Activated CD8-positive, alpha-beta T cell treated with anti-CD3 and anti-CD28 coated beads, Interleukin-2, amount 10 ng/mL, durations not matched to agents 7 days and 5 days (primary cell): ENCODE measurements at places on chromosomes 5 and 9.

DNA sequence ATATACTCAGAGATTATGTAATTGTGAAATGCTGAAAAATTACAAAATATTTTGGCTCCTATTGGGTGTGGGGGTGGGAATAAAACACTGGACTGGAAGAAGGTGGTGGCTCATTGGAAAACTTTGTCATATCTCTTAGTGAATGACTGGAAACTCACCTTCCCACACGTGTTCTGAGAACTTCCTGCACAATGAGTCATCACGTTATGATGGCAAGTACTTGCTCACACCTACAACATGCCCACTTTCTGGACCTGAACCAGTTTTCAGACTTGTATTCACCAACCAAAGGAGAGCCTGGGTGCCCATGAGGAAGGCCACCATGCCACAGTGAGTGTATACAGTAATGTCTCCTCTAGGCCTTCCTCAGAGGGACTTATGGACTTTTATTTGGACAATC lies 294.8 kb downstream of the ASTN2 start:
- no peaks in the 10 kb centered on the region for H3K27me3 ChIP-seq
- H3K4me1 ChIP-seq: no peaks in the 10 kb centered on the region
- no peaks in the 10 kb centered on the region for H3K36me3 ChIP-seq
- no peak overlapping the region for H3K27ac ChIP-seq

- no peak overlapping the region for H3K4me3 ChIP-seq
- no peak for DNase-seq
- H3K27me3 ChIP-seq: peaks cover 8% of the 10 kb centered on the region
- H3K36me3 ChIP-seq: no peaks in the 10 kb centered on the region
- H3K27ac ChIP-seq: no peak overlapping the region
These were observed 115.0 kb upstream of the HAND1 start for GRCh38 chr5:154593071-154593470.

- H3K4me1 ChIP-seq: peaks cover 12% of the 10 kb centered on the region
- no peak overlapping the region for H3K4me3 ChIP-seq
- H3K36me3 ChIP-seq: no peaks in the 10 kb centered on the region
These were observed 36.2 kb downstream of the SH3PXD2B start for GRCh38 chr5:172417983-172418630.

DNA sequence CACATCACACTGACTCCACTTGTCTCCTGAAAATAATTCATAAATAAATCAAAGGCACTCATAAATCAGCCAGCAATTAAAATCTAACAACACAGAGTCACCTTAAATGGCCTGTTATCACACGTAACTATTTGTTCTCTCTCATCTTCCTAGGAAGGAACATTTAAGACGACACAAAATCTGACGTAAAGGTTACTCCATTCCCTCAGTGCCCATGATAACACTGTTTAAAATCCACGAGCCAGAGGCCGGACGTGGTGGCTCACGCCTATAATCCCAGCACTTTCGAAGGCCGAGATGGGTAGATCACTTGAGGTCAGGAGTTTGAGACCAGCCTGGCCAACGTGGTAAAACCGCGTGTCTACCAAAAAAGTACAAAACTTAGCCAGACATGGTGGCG lies 56.4 kb downstream of the MYO10 start:
- H3K4me1 ChIP-seq: no peaks in the 10 kb centered on the region
- no peaks in the 10 kb centered on the region for H3K36me3 ChIP-seq
- no peak overlapping the region for H3K4me3 ChIP-seq
- H3K27me3 ChIP-seq: peaks cover 2% of the 10 kb centered on the region
- no peak for DNase-seq

GRCh38 chr5:83095957-83096539 lies 18.7 kb downstream of the XRCC4 start:
- H3K4me3 ChIP-seq: no peak overlapping the region
- H3K27me3 ChIP-seq: no peaks in the 10 kb centered on the region
- peaks cover 31% of the 10 kb centered on the region for H3K36me3 ChIP-seq

DNA sequence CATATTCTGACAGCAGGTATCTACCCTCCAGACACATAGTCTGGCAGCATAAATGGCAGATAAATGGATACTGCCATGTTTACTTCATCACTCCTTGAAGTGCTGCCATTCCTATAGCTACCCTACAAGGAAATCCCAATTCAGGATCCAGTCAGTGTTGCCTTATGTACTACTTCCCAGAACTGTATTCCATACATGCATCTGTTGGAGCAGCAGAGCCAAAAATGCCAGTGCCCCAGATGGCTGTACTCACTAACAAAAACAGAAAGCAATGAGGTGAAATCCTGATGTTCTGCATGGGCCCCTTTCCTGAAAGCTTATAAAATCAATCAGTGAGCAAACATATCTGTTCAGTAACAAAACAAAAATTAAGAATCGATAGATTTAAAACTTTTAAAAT lies 490.0 kb upstream of the COX7C start:
- no peak overlapping the region for H3K27ac ChIP-seq
- H3K4me1 ChIP-seq: no peaks in the 10 kb centered on the region
- DNase-seq: no peak
- no peak overlapping the region for H3K4me3 ChIP-seq
- H3K36me3 ChIP-seq: no peaks in the 10 kb centered on the region

DNA sequence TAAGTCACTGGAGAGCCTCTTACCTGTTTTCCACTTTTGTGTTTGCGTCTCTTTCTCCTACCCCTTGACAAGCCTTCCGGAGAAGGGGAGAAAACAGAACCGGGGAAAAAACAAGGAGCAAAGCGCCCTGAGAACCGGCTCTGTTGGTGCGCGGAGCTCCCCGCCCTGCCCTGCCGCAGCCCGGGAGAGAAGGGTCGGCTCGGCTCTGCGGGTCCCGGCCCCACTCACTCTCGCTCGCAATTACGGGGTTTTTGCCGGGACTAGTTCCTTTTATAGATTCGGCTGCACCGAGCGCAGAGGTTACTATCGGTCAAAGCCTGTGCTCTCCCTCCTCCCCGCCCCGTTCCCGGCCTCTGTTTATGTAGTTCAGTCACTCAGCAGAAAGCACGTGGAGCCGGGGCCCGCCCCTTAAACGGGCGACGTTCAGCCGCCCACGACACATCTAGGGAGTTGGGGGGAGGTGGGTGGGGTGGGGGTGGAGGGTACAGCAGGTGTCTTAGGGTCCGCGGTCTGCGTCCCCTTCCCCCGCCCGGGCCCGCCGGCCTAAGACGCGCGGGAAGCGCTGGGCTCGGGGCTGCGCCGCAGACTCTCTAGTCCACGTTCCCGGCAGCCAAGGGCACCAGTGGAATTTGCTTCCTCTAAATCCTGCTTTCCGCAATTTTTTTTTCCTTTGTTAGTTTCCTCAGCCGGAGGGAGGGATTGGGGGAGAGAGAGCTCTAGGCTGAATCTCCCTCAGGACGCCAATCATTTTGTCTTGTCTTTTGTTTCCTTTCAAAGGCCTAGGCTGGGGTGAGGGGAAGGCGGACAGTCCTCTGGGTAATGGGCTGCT lies at the start of gene ABCA1:
TSS of gene ABCA1 (minus strand) at position 244 of the 829 bp plus-strand sequence. CDS start 24,476 bp downstream, outside the sequence.
- no peak within 1 kb of the TSS for H3K27ac ChIP-seq
- DNase-seq: peak; percentile 75
- peaks cover 20% of the 10 kb centered on the region for H3K4me1 ChIP-seq

DNA sequence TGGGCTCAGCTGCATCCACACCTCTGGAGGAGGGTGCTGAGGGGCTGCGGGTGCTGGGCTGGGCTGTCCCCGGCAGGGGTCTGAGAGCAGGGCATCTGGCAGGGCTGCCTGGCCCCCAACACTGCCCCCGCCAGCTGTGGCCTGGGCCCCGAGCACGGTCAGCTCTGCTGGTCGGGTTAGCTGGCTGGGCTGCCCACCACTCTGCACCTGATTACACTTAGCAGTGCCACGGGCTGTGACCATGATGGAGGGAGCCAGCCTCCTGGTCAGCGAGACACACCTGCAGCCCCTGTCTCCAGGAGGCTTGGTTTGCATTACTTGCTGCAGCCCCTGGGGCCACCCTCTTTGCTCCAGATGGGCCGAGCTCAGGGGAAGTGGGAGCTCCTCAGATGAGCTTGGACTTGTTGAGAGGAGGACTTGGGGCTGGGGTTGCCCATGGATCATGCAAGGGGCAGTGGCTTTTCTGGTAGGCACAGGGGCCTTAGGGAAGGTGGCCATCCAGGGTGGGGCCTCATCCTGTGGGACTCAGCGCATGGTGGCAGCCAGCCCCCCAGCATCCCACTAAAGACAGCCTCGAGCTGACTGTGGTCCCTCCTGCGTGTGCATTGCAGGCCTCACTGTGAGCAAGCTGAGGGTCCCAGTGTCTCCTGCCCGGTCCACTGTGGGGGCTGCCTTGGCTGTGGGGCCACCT lies 132.0 kb upstream of the FAM120A start:
- no peak overlapping the region for H3K4me3 ChIP-seq
- H3K4me1 ChIP-seq: peaks cover 9% of the 10 kb centered on the region
- no peak overlapping the region for H3K27ac ChIP-seq
- H3K27me3 ChIP-seq: peaks cover 27% of the 10 kb centered on the region
- H3K36me3 ChIP-seq: no peaks in the 10 kb centered on the region
- no peak for DNase-seq

- H3K27me3 ChIP-seq: peaks cover 15% of the 10 kb centered on the region
- no peak overlapping the region for H3K27ac ChIP-seq
- no peaks in the 10 kb centered on the region for H3K36me3 ChIP-seq
- no peaks in the 10 kb centered on the region for H3K4me1 ChIP-seq
These were observed 19.8 kb upstream of the PIP5K1B start for GRCh38 chr9:68685213-68685612.

GRCh38 chr9:134240361-134240760 lies 76.0 kb upstream of the RNU6ATAC start:
- DNase-seq: no peak
- H3K4me3 ChIP-seq: no peak overlapping the region
- no peak overlapping the region for H3K27ac ChIP-seq
- peaks cover 10% of the 10 kb centered on the region for H3K27me3 ChIP-seq

DNA sequence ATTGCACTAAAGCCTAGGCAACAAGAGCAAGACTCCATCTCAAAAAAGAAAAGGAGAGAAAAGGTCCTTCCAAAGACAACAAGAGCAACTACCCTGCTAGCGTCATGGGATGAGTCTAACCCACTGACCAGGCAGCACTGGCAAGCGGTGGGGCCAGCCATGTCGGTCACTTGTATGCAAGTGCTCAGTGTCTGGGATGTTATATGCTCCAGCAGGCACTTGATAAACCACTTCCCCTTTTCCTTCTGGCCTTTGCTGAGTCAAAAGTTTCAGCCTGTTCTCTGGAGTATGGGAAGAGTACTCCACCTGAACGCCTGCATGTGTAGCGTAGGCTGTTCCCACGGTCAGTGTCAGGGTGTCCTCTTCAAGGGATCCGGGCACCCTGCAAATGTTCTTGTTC lies 9.2 kb upstream of the MXD3 start:
- no peak overlapping the region for H3K4me3 ChIP-seq
- H3K36me3 ChIP-seq: peaks cover 32% of the 10 kb centered on the region
- H3K4me1 ChIP-seq: peaks cover 40% of the 10 kb centered on the region
- no peaks in the 10 kb centered on the region for H3K27me3 ChIP-seq
- no peak overlapping the region for H3K27ac ChIP-seq

- peaks cover 34% of the 10 kb centered on the region for H3K4me1 ChIP-seq
- H3K36me3 ChIP-seq: peaks cover 22% of the 10 kb centered on the region
- H3K27me3 ChIP-seq: no peaks in the 10 kb centered on the region
- peak overlapping the region; percentile 5 for H3K4me3 ChIP-seq
- H3K27ac ChIP-seq: peak overlapping the region; percentile 32
These were observed 1.4 kb upstream of the AGGF1 start for GRCh38 chr5:77028631-77029375.

DNA sequence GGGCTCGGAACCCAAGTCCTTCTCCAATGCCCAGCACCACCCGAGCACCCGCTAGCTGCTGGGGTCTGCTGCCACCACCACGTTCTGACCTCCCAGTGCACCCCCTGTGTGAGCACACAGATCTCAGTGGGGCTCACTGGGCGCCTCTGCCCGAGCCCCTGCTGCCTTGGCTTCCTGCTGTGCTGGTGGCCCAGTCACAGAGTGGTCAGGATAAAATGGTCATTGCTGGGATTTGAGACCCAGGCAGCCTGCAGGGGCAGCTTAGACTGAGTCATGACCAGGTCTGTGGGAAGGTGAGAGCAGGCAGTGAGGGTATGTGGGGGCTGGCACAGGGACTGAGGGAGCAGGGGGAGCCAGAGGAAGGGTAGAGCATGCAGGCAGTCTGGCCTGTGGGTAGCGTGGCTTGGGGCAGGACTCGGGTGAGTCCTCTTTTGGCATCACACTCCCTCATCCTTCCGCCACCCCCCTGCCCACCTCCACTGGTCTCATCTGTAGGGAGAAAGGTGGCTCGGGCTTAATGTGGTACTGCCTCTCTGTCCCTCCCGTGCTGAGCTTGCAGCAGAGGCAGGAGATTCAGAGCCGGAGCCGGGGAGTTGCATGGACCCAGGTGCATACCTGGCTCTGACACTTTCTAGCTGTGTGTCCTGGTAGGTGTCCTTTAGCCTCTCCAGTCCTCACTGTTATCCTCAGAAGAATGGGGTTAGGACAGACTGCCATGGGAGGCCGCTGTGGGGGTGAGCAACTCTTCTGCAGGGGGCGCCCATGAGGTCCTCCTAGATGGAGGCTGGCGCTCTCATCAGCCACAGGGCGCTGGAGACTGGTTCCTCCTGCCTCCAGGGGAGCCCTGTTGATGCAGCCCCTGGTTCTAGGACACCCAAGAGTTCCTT lies 32.1 kb downstream of the USP20 start:
- DNase-seq: peak; percentile 56
- peak overlapping the region; percentile 92 for H3K27ac ChIP-seq
- H3K27me3 ChIP-seq: no peaks in the 10 kb centered on the region
- H3K4me3 ChIP-seq: peak overlapping the region; percentile 51
- H3K4me1 ChIP-seq: peaks cover 91% of the 10 kb centered on the region

GRCh38 chr9:98896632-98897031 lies 47.1 kb upstream of the COL15A1 start:
- no peak overlapping the region for H3K4me3 ChIP-seq
- H3K4me1 ChIP-seq: peaks cover 6% of the 10 kb centered on the region
- peaks cover 31% of the 10 kb centered on the region for H3K27me3 ChIP-seq
- DNase-seq: no peak
- H3K36me3 ChIP-seq: no peaks in the 10 kb centered on the region

GRCh38 chr5:150492621-150493020 lies 15.3 kb upstream of the NDST1 start:
- no peaks in the 10 kb centered on the region for H3K36me3 ChIP-seq
- no peak for DNase-seq
- peaks cover 2% of the 10 kb centered on the region for H3K27me3 ChIP-seq
- no peak overlapping the region for H3K4me3 ChIP-seq

- DNase-seq: peak; percentile 42
- no peak overlapping the region for H3K27ac ChIP-seq
- no peaks in the 10 kb centered on the region for H3K4me1 ChIP-seq
- H3K4me3 ChIP-seq: no peak overlapping the region
- H3K27me3 ChIP-seq: no peaks in the 10 kb centered on the region
These were observed 95.7 kb downstream of the KCNT1 start for GRCh38 chr9:135797507-135798262.
